Muscle of arm (tissue), 14 donors: ENCODE measurements at places on chromosomes 7 and 10. TPM values are rescaled to one million over a fixed set of nuclear protein-coding genes. Genes with fewer than 3 reads are reported as not detected.
A peak's percentile ranks its signal among the peaks of the same experiment; 100 is the strongest.

GRCh38 chr7:72098807-72099580 lies 313.1 kb downstream of the CALN1 start:
- DNase-seq, result peak; percentile 33

DNA sequence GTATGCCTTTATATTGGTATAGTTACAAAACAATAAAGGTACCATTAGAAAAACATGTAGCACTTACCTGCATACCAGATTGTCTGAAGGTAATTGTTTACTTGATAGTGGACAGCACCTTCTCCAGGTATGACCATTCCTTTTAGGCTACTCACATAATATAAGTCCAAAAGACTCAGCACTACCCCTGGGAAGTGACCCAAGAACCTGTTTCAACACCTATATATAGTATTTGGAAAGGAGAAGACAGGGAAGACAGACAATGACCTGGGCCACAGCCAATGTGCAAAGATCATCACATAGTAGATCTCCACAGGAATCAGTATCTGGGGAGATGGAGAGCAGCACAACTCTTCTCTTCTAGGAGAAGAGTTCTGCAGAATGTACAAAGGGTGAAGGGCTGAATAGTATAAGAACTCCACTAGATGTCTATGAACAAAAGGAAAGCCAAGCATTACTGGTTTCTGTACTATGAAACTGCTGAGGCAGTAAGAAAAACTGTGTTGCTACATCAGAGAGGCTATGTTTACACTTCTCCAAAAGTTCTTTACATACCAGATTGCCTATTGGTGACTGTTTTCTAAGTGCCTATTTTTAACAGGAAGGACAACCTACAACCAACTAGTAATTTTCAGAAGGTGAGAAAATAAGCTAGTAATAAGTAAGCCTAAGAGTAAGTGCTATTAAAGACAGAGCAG lies 159.2 kb downstream of the BTAF1 start:
- no peak for DNase-seq

DNA sequence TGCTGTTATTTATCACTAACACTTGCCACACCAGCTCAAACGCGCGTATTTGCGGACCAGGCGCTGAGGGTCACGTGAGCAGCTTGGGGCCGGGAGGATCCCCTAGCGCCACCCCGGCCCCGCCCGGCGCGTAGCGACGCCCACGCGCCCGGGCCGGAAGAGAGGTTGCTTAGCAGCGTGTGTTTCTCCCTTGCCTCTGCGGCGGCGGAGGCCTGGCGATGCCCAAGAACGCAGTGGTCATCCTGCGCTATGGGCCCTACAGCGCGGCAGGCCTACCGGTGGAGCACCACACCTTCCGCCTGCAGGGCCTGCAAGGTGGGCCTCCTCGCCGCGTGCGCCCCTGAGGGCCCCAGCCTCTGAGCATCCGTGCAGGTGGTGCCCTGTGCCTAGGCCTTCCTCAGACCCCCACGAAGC lies at the start of gene C10orf53:
TSS of gene C10orf53 (plus strand) at position 172 of the 414 bp plus-strand sequence. CDS start at position 219, 47 bp downstream.
- no peak for DNase-seq

DNA sequence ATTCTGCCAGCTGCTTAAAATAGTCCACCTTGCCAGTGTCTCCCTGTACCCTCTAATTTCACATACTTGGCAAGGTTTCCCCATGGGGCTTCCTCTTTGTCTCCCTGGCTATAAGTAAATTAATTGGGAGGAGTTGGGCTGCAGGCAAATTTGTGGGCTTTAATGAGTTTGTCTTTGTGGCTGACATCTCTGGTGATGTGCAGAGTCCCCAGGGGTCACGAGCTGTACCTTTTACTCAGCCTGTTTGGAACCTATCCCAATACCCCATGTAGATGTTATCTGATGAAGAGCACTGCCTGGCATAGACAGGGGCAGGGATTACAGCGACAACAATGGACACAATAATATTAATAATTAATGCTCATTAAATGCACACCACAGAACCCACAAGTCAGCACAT lies 132.5 kb downstream of the SLIT1 start:
- DNase-seq, result no peak

GRCh38 chr10:125926247-125926646 lies 29.9 kb downstream of the FANK1 start:
- no peak for DNase-seq

DNA sequence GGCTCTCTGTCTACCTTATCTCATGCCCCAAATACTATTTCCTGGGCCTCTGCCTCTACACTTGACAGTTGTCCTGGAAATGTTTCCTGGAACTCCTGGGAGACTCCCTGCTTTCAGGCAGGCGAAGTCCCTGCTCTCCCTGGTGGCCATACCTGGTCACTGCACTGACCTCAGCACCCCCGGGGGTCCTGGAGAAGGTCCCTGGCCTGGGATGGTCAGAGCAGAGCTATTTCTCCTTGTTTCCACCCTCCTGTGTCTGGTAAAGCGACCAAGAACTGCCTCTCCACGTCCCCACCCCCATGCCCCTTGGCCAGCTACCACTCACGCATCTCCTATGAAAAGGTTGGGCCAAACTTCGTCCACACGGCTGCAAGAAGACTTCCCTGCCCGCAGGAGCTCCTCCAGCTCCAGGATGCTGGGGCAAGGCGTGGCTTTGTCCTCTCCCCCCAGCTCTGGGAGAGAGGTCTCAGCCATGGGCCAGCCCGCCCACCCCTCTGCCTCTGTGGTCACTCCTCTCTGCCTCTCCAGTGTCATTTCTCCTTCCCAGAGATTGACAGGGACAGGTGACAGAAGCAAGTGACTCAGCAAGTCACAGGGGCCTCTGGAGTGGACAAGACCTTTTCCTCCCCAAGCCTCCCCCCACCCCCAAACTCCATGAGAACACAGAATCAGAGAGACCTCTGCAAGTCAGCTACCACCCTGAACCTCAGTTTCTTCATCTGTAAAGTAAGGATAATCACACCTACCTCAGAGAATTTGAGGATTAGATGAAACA lies 2.6 kb upstream of the SAMD8 start:
- no peak for DNase-seq

DNA sequence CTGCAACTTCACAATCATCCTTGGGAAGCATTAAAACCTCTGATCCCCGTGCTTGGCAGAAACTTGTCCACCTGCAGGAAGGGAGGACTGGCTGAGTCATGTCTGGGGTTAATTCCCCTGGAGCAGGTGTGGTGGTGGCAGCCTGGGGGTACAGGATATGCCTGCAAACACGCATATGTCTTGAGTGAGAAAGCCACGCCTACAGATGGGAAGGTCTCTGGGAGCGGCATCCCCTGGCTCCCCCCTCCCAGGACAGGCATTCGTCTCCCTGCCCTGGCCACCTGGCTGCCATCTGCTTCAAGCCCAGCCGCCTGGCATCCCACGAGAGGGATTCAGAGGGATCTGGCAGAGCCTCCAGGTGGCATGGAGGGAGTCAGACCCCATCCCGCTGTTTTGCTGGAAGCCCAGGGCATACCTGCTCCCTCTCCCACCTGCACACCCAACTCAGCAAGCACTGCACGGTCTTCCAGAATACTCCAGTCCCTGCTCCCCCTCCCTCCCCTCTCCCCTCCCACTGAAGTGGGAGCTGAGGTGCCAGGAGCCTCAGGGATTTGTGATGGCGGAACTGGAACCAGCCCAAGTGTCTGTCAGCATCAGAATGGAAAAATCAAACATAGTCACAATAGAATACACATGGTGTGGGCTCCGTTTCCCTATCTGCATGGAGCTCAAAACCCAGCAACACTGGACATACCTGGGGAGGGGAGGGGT lies 61.0 kb downstream of the CAMK2B start:
- no peak for DNase-seq

DNA sequence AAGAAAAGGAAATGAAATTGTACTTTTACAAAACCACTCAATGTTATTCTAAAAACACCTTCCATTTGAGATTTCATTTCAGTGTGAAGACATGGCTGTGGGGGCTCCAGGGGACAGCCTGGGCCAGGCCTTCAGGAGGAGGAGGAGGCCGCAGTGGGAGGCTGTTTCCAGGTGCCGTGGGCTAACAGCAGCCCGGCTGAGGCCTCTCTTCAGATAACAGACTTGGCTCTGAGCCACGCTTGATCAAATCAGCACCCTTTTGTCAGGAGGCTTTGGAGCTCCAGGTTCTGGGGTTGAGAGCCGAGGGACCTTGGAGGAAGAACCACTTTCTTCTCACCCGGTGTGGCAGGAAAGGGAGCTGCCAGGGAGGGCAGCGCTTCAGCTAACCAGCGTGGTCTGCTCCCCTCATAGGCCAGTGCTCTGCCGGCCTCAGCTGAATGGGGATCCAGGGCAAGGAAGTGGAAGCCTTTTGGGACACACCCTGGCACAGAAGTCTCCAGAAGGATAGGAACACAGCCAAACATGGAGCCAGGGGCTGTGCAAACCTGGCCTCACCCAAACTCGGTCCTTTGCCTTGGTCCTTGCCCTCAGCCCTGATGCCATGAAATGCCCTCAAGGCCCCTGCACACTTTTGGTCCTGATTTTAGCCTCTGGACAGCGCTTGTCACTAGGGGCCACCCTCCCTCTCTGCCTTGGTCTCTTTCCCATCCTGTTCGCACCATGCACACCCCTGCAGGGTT lies 23.5 kb upstream of the CHST15 start:
- DNase-seq, result no peak

Gene LAMB4
- polyA plus RNA-seq, result 0.45 TPM

Gene VENTX
- 0.15 TPM for polyA plus RNA-seq

Gene EPHB6
- polyA plus RNA-seq, result 3.1 TPM

Gene RP9
- polyA plus RNA-seq, result 25.9 TPM

Gene PNLIPRP2
- polyA plus RNA-seq, result 0.79 TPM

Gene UPK3BL1
- polyA plus RNA-seq, result 4.6 TPM
